ENCODE measurements at places on chromosomes 5 and 9.

DNA sequence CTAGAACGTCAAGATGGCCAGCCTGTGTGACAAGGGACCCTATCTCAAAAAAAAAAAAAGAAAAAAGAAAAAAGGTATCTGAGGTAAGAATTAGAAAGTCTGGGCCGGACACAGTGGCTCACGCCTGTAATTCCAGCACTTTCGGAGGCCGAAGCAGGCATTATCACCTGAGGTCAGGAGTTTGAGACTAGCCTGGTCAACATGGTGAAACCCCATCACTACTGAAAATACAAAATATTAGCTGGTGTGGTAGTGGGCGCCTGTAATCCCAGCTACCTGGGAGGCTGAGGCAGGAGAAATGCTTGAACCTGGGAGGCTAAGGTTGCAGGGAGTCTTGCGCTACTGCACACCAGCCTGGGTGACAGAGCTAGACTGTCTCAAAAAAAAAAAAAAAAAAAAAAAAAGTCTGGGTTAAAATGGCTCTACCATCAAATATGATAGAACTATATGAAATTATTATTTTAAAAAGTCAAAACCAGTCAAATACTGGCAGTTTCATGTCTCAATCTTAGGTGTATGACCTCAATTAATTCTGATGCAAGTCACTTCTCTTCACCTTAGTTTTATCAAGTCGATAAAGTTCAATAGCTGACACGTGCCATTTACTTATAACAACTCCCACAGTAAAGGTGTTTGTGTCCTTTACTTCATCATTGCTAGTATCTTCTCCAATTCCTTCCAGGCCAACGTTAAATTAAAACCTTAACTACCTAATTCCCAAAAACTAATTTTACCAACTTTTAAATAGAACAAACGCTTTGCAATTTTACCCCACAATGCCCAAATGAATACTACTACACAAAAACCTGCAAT lies 1.1 kb downstream of the RPS23 start:
- no peak for DNase-seq

GRCh38 chr5:55410845-55411244 lies 103.1 kb downstream of the MTREX start:
- DNase-seq = no peak

- peak; percentile 48 for DNase-seq
Measured at GRCh38 chr9:137077758-137078693, 709 bp downstream of the UAP1L1 start.

DNA sequence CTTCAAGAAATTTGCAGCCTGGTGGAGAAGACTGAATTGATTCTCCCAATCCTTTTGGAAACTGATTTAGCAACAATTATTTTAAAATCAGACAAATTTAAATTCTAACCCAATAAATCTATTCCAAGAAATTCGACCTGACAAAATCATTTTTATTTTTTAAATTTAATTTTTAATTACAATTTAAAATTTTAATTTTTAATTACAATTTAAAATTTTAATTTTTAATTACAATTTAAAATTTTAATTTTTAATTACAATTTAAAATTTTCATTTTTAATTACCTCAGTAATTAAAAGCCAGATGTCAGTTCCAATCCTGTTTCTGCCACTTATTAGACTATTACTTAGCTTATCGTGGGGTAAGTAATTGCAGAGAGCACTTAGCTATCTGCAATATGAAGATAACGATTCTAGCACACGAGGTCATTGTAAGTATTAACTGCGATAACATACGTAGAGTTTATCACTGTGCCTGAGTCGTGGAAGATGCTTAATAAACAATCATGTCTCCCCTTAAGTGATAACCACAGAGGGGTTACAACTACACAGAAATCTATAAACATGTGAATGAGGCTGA lies 346.4 kb upstream of the SLC24A2 start:
- DNase-seq = no peak

DNA sequence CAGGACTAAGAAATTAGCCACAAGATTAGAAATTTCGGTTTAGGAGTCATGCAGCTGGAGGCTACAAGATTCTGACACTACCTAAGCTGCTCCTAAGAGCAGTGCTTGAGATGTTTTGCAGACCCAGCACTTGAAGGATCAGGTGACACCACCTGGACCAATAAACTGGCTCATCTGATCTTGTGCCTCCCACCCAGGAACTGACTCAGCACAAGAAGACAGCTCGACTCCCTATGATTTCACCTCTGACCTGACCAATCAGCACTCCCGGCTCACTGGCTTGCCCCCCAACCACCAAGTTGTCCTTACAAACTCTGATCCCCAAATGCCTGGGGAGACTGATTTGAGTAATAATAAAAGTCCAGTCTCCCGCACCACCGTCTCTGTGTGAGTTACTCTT lies 170.4 kb downstream of the TTC39B start:
- peak; percentile 14 for DNase-seq

- DNase-seq = peak; percentile 71
Measured at GRCh38 chr9:133184971-133185370, 21.3 kb upstream of the GBGT1 start.

- DNase-seq = no peak
Measured at GRCh38 chr9:106869458-106869857, 6.5 kb downstream of the ZNF462 start.

DNA sequence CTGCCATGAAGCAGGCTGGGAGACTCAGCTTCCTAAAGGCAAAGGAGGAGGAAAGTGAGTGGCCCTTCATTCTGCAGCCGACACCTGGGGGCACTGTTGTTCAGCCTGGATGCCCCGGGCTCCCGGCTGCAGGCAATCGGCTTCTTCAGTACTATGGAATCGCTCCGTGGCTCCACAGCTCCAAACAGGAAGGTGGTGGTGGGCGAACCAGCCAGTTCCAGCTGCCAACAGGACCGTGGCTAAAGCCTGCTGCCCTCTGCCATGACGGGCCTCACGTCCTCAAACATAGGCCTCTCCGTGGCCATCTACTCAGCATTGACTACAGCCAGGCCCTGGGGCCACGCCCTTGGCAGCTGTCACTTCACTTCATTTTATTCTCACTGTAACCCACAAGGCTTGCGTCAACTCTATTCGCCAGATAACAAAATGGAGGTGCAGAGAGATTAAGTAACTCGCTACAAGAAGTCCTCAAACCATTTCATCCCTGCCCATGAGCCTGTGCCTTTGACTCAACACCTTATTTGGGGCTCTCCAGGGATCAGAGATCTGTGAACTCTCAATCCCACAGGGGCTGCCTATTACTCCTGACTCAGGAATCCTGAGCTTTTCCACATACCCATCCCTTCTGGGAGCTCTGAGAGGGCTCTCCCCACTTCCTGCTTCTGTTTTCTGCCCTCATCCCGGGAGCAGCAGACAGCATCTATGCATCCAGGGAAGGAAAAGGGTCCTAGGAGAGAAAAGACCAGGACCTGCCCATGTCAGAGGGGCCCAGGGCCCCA lies 38.0 kb downstream of the PAX5 start:
- DNase-seq = peak; percentile 69

GRCh38 chr9:237141-237857 lies 22.6 kb downstream of the DOCK8 start:
- DNase-seq = no peak

DNA sequence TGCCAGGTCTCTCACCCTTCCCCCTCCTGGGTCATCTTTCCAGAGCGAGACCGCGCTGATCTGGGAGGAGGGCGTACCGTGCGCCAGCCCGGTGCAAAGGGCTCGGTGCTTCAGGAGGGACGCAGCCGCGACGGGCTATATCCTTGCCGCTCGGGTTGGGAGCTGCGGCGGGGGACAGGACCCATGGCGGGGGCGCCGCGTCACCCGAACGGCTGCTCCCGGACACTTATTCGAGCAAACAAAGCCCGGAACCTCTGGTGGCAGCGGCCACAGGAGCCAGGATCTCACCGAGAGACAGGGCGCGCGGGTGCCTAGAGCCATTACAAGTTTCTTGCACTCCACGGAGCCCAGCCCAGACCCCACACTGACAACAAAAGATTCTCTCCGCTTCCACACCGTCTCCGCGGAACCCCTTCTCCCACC lies 1.3 kb downstream of the SEMA6A start:
- DNase-seq = peak; percentile 9
